ENCODE measurements at places on chromosomes 13 and 19. TPM values are rescaled to one million over a fixed set of nuclear protein-coding genes. Genes with fewer than 3 reads are reported as not detected.

The SLC25A30 gene
- total RNA-seq = 7.4 TPM

The PRRG2 gene
- 5.7 TPM for total RNA-seq

The DCT gene
- not detected for total RNA-seq

The TYROBP gene
- total RNA-seq = not detected

The LILRA1 gene
- total RNA-seq = not detected

The SOHLH2 gene
- total RNA-seq = 9.7 TPM

The OR4F17 gene
- 0.30 TPM for total RNA-seq

The GRWD1 gene
- total RNA-seq = 61.9 TPM

The SELENOV gene
- total RNA-seq = 8.4 TPM

The NXNL1 gene
- total RNA-seq = not detected

The ZNF20 gene
- total RNA-seq = 7.4 TPM

The TMEM255B gene
- 2.7 TPM for total RNA-seq

The SOX1 gene
- total RNA-seq = 0.11 TPM

- DNase-seq = no peak
- peak overlapping the region; percentile 95 for H3K4me3 ChIP-seq
- H3K27me3 ChIP-seq = no peaks in the 10 kb centered on the region
- H3K4me1 ChIP-seq = peaks cover 36% of the 10 kb centered on the region
- peak overlapping the region; percentile 98 for H3K27ac ChIP-seq
Observed at GRCh38 chr19:1270213-1270853, 1.2 kb downstream of the CIRBP start.

GRCh38 chr19:29837448-29837981 is 25.7 kb downstream of the CCNE1 start:
- 0 out of 2 replicates have a peak, but pooled peaks cover under 1% of the 10 kb centered on the region for H3K27me3 ChIP-seq
- H3K36me3 ChIP-seq = no peaks in the 10 kb centered on the region
- no peak overlapping the region for H3K27ac ChIP-seq
- no peaks in the 10 kb centered on the region for H3K4me1 ChIP-seq

DNA sequence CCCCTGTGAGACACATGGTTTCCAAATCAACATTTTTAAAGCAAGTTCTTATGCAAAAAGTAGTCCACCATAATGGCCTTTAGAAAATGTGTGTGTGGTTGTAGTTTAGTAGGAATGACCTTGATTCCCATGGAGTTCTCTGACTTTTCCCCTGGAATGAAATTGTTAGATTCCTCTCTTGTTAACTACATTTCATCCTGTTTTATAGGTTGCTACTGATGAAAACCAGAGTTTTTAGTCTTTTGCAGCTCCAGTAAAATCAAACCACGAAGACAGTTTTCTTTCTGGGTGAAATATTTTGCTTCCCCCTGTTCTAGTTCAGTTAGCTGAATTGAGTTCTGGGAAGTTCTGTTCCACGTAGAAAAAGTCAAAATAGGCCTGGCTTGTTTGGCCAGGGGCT is 107.7 kb downstream of the RAB20 start:
- H3K27ac ChIP-seq = no peak overlapping the region
- DNase-seq = no peak
- H3K4me1 ChIP-seq = peaks cover 3% of the 10 kb centered on the region
- no peaks in the 10 kb centered on the region for H3K27me3 ChIP-seq
- no peak overlapping the region for H3K4me3 ChIP-seq

DNA sequence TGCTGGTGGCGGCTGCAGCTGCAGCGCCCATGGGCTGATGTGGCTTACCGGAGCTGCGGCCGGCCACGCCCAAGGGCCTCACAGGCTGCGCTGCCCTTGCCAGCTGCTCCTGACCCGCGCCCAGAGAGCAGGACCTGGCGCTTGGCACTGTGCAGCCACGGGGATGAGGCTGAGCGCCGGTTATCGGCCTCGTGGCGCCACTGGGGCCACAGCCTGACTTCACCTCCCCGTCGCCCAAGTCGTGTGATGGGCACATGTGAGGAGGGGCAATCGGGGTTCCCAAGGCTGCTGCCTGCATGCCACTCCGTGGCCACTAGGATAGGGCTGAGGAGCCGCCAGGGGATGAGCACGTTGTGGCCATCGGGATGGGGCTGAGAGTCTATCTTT is 77.2 kb upstream of the PABPC3 start:
- no peak for DNase-seq
- H3K4me3 ChIP-seq = peak overlapping the region; percentile 66
- H3K36me3 ChIP-seq = no peaks in the 10 kb centered on the region

DNA sequence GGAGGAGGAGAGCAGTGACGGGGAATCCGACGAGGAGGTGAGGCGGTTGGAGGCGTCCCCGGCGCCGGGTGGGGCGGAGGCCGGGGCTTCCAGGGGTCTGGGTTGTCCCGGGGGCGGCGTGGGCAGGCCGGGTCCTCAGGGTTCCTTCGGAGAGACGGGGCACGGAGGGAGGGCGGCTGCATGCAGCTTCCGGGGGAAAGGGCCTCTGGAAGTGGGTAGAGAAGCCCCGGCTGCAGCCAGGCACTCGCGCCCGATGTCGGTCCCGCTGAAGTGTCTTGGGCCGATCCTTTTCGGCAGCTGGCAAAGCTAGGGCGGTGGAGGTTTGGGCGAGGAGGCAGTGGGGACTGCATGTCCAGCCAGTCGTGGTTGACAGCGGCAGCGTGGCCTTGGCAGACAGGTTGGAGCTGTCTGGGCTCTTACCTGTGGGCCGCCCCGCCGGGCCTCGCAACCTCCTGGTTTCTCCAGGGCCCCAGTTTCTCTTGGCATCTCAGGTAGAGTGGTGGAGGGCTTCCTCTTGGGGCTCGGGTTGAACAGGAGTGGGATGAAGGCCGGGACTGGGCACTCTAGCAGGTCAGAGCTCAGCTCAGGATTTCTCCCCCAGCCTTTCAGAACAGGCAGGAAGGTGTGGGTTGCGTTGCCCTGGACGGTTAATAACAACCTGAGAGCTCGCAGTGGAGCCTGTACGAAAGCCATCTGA is 690 bp downstream of the KMT2B start:
- no peak overlapping the region for H3K27ac ChIP-seq
- H3K4me1 ChIP-seq = peaks cover 25% of the 10 kb centered on the region
- no peak for DNase-seq
- no peaks in the 10 kb centered on the region for H3K27me3 ChIP-seq
- peak overlapping the region; percentile 84 for H3K4me3 ChIP-seq
- H3K36me3 ChIP-seq = peaks cover 10% of the 10 kb centered on the region

DNA sequence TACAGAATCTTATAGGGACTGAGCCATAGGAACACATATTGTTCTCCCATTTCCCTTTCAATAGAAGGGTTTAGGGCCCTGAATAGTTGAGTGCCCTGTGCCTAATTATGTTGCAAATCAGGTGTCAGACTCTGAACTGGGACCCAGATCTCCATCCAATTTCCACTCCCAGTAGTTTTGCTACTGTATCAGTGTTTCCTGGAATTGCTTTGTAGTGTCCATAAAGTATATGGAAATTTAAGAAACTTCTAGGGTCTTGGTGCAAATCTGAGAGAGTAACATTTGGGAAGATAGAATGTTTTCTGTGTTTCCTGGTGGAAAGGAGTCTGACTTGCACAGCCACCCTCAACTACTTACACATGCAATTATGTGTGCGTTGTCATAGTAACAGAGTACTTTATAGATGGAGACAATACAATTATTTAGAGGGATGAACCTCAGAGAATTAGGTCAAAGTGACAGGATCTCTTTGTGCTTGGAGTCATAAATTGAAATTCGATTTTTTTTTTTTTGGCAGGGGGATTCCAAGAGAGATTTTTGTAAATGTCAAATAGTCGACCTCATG is 646 bp upstream of the SLC10A2 start:
- no peak overlapping the region for H3K4me3 ChIP-seq

GRCh38 chr19:5014941-5015340 is 46.0 kb downstream of the KDM4B start:
- peaks cover 12% of the 10 kb centered on the region for H3K36me3 ChIP-seq
- DNase-seq = no peak
- no peak overlapping the region for H3K27ac ChIP-seq
- no peaks in the 10 kb centered on the region for H3K27me3 ChIP-seq
- no peak overlapping the region for H3K4me3 ChIP-seq

- no peaks in the 10 kb centered on the region for H3K36me3 ChIP-seq
- H3K4me1 ChIP-seq = peaks cover 3% of the 10 kb centered on the region
- H3K4me3 ChIP-seq = no peak overlapping the region
- no peak overlapping the region for H3K27ac ChIP-seq
Observed at GRCh38 chr13:73171926-73172325, 113.1 kb downstream of the KLF5 start.

DNA sequence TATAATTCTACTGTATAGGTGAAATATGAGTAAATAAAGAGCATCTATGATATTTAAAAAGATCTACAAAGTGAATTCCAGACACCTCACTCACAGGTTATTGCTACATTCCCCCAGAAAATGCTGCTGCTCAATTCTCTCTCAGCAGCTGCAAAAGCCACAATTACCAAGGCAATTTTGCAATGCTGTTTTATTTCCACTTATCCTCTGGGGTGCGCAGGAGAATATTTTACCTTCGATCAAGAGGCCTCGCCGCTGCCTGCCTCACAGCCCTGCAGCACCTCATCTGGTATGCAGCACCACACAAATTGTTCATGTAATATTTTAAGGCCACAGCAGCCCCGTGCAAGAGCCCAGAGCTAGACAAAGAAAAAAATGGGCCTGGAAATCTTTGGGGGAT is 333.2 kb downstream of the DNAJC15 start:
- H3K27ac ChIP-seq = no peak overlapping the region
- DNase-seq = no peak
- no peaks in the 10 kb centered on the region for H3K36me3 ChIP-seq
- peaks cover 6% of the 10 kb centered on the region for H3K4me1 ChIP-seq
- H3K27me3 ChIP-seq = no peaks in the 10 kb centered on the region
- no peak overlapping the region for H3K4me3 ChIP-seq

DNA sequence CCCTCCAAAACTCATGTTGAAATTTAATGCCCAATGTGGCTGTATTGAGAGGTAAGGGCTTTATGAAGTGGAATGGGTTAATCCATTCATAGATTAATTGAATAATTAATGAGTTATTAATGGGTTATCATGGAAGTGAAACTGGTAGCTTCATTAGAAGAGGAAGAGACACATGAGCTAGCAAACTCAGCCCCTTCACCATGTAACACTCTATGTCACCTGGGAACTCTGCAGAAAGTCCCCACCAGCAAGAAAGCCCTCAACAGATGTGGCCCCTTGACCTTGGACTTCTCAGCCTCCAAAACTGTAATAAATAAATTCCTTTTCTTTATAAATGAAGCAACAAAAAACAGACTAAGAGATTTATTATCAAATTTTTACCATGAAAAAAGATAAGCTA is 223.5 kb downstream of the KLF12 start:
- no peaks in the 10 kb centered on the region for H3K36me3 ChIP-seq
- no peaks in the 10 kb centered on the region for H3K4me1 ChIP-seq
- no peak overlapping the region for H3K4me3 ChIP-seq
- DNase-seq = no peak
- no peak overlapping the region for H3K27ac ChIP-seq
- no peaks in the 10 kb centered on the region for H3K27me3 ChIP-seq

DNA sequence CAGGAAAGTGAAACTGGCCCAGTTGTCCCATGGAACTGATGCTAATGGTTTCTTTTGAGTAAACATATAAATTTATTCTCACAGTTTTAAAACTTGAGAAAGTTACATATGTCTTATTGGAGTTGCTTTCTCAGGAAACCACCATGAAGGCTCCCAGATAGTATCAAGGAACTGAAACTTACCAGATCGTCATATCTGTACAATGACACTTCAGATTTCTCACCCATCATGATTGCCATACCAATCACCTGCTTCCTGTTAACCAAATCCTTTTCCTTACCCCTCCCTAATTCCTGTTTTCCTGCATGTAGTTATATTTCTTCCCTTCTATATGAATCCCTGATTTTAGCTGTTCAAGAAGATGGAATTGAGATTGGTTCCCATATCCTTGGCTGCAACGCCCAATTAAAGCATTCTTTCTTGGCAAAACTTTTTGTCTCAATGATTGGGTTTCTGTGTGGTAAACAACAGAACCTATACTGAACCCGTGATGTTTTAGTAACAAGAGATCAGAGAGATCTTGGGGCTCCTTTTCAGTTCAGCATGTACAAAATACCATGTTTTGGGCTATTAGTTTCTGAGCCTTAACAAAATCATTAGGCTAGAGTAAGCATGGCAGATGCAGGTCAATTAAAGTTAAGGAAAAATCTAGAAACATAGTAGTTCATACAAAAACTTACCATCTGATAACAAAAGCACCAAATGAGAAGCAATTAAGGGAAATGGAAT is 781.3 kb upstream of the MIR17HG start:
- H3K36me3 ChIP-seq = no peaks in the 10 kb centered on the region
- no peak for DNase-seq
- H3K27ac ChIP-seq = no peak overlapping the region
- no peaks in the 10 kb centered on the region for H3K4me1 ChIP-seq
- H3K27me3 ChIP-seq = no peaks in the 10 kb centered on the region

GRCh38 chr13:20043207-20043925 is 84.8 kb downstream of the ZMYM2 start:
- H3K4me1 ChIP-seq = no peaks in the 10 kb centered on the region
- DNase-seq = no peak
- H3K4me3 ChIP-seq = no peak overlapping the region

DNA sequence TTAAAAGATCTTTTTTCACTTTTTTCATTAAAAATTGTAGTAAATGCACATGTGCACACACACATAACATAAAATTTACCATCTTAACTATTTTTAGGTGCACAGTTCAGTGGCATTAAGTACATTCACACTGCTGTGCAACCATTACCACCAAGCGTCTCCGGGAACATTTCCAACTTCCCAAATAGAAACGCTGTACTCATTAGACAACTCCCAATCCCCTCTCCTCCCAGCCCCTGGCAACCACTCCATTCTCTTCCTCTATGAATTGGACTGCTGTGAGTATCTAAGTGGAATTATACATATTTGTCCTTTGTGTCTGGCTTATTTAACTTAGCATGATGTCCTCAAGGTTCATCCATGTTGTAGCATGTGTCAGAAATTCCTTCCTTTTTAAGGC is 11.6 kb downstream of the GJB2 start:
- H3K4me3 ChIP-seq = no peak overlapping the region
- no peak overlapping the region for H3K27ac ChIP-seq
- no peaks in the 10 kb centered on the region for H3K27me3 ChIP-seq
- no peak for DNase-seq
- H3K36me3 ChIP-seq = no peaks in the 10 kb centered on the region

DNA sequence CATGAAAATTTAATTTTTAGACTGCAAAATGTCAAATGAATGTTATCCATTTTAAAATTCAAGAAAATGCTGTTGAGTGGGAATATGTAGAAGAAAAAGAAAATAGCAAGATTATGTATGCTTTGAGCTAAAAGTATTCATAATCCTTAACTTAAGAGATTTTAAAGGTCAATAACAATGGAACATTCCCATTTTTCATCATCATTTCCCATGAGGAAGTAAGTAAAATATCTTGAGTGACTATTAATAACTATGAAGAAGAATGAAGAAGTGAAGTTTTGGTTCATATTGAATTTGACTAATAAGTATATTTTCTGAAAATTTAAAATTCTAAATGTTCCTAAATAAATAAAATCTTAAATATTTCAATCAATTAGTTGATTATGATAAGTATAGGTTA is 273.4 kb downstream of the DACH1 start:
- no peaks in the 10 kb centered on the region for H3K27me3 ChIP-seq
- DNase-seq = no peak
- H3K36me3 ChIP-seq = no peaks in the 10 kb centered on the region
